Putamen (tissue), 1 donor: ENCODE measurements at places on chromosomes 13 and 19.

GRCh38 chr19:52943134-52943883 lies 19.4 kb downstream of the ZNF816 start:
- DNase-seq, result no peak

- no peak for DNase-seq
Measured at GRCh38 chr13:110503037-110503901, 58.3 kb downstream of the RAB20 start.

- DNase-seq, result no peak
Measured at GRCh38 chr13:36163809-36164308, 32.7 kb upstream of the DCLK1 start.

GRCh38 chr19:51187395-51188226 lies 37.3 kb upstream of the CD33 start:
- DNase-seq, result no peak

- no peak for DNase-seq
Measured at GRCh38 chr19:5282901-5283300, 57.7 kb downstream of the PTPRS start.

DNA sequence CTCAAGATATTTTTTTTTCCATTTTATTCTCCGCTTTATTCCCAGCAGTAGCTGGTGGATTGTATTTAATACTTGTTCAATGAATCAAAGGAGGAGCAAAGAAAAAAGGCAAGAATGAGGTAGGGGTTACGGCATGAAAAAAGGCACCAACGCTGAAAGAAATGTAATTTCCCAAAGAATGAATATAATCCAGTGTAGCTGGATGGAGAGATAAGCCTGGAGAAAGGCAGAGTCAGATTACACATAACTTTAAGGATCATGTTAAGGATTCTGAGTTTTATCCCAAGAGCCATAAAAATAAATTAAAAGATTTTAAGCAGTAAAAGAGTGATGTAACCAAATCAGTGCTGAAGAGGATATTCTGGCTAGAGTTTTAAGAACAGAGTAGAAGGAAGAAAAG lies 67.7 kb downstream of the RBM26 start:
- no peak for DNase-seq

DNA sequence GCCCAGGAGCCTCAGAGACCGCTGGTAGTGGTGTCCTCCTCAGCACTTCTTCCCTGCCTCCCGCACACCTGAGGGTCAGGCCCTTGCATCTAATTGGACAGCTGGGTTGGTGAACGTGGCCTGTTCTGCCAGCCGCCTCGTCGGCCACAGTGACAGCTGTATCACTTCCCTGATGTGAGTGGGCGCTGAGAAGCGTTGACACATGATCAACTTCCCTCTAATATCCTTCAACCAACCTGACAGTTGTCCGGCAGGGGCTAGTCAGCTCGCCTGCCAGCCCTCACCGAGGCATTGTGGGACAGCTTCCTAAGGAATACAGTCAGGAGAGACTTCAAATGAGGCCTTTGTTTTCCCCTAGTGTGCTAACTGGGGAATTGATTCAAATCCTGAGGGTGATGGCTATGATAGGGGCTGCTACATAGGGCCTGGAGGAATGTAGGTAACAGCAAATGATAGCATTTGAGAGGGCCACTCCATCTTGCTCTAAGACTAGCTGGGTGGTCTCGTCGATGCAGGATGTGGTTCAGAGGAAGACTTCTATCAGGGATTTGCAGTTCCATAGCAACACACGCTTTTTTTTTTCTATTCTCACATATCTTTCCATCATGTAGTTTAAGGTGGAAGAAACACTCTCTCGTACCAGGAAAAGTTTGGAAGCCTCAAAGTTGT lies 230.8 kb downstream of the TSHZ3 start:
- no peak for DNase-seq

- DNase-seq, result peak; percentile 37
Measured at GRCh38 chr13:41546372-41547190, 89.2 kb downstream of the RGCC start.

DNA sequence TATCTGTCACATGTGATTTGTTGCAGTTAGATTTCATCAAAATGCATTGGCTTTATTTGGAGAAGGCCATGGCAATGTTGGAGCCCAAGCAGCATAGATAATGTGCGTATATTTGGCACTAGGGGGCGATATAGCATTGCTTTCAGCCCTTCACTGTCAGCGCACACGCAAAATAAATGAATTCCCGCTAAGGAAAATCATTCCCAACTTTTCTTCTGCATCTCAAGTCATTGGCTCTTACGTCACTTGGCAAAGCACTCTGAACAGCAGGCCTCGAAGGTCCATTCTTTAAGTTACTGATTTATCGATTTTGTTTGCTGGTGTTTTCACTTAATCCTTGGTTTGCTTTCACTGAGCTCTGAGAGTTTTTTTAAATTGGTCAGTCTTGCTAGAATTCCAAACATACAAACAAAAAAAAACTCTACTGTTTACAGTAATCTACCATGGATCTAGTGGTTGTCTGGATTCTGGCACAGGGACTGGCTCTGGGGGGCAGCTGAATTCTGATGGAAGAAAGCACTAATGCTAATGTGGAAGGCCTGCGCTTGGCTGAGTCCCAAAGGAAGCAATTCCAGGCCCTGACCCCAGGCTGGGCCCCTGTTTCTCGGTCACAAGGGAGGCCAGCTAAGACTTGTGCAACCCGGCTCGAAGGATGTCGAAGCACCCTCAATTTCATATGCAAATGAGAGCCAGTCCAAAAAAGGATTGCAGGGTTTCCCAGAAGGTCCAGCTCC lies 97.7 kb upstream of the IPO5 start:
- DNase-seq, result peak; percentile 63

GRCh38 chr13:75444016-75444415 lies 38.0 kb downstream of the TBC1D4 start:
- no peak for DNase-seq

GRCh38 chr13:113592571-113592970 lies 8.0 kb downstream of the TFDP1 start:
- DNase-seq, result no peak

DNA sequence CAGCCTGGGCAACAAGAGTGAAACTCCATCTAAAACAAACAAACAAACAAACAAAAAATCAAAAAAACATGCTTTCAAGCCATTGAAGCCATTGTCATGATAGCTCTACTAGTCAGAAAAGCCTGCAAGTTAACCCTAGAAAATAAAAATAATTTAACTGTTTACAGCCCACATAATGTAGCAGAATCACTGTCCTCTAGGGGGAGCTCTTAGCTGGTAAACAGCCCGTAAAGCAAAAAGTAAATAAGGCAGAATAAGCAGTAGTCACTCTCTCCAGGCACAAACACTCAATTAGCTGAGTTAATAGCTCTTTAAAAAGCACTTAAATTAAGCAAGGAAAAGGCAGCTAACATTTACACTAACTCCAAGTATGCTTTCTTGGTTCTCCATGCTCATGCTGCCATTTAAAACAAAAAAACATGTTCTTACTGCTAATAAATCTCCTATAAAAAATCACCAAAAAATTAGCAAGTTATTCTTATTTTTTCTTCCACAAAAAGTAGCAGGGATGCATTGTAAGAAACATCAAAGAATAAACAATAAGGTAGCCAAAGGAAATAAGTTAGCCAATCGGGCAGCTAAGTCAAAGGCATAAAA lies 11.3 kb downstream of the LILRB4 start:
- DNase-seq, result no peak
